ENCODE measurements at places on chromosomes 1 and 21.

DNA sequence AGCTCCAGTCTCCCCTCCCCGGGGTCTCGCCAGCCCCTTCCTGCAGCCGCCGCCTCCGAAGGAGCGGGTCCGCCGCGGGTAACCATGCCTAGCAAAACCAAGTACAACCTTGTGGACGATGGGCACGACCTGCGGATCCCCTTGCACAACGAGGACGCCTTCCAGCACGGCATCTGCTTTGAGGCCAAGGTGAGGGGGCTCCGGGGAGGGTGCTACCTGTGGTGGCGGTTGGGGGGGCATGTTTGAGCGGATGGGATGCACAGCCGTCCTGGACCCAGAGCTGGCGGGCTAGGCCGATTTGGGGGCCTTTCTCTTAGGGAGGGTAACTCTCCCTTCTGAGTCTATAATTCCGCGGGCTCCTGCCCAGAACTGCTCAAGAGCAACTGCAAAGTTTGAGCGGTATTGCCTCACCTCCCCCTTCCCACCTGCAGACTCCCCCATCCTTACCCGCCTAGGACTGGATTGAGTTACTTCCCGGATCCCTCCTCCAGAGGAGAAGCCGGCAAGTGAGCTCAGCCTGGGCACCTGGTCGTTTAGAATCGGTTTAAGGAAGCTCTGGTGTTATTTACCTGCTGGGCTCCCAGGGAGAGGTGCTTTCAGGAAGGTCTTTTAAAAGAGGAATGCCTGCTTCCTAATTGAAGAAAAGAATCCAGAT lies 730 bp downstream of the NOS1AP start:
- DNase-seq: no peak

- DNase-seq: no peak
These were observed 156.0 kb downstream of the PGBD5 start for GRCh38 chr1:230270185-230270558.

DNA sequence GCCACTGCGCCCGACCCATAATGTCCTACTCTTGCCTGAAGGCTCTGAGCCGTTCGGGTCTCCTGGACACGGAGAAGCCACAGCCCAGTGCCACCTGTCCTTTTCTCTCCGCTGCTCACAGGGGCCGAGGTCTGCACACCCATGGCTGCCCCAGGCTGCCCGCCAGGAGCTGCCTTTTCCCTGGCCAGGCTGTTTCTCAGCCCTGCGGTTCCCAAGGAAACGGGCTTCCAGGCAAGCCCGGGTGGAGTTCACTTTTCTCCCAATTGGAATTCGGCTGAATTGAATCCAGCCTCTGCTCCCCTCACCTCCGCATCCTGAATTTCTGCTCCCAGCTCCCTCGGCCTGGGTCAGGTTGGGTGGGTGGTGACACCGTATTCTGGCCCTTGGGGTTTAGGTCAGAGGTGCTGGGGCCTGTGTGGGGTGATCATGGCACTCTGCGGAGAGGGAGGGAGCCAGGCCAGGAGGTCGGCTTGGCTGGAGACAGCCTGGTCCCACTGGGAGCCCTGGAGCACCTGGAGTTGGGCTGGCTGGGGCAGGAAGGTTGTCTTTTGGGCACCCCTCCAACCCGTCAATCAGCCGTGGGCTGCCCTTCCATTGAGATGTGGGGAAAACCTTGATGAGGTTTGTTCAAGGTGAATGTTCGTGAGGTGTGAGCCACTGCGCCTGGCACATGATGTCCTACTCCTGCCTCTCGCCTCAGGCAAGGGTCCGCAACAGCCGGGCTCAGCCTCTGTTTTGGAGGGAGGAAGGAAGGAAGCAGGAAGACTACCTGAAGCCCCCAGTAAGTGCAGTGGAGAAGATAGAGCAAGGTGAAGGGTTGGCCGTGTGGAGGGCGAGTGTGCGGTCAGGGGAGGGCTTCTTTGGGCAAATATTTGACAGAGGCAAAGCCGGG lies 25.1 kb downstream of the RRP1 start:
- DNase-seq: no peak

- no peak for DNase-seq
These were observed 16.4 kb downstream of the PRXL2B start for GRCh38 chr1:2602866-2603520.

DNA sequence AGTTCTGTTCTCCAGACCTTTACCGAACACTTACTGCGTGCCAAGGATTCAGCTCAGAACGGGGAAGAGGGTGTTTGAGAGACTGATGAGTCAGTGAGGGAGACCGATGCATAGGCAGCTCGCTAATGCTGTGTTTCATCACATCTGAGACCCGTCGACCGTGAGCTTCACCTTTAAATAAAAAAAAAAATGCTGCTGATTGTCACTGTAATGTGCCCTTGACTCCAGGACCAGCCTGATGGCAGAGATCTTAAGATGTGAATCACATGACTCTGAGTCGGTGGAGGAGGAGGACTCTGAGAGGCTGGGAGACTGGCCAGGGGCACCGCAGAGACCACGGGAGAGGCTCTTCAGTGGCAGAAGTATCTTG lies 28.8 kb downstream of the SPSB1 start:
- no peak for DNase-seq

DNA sequence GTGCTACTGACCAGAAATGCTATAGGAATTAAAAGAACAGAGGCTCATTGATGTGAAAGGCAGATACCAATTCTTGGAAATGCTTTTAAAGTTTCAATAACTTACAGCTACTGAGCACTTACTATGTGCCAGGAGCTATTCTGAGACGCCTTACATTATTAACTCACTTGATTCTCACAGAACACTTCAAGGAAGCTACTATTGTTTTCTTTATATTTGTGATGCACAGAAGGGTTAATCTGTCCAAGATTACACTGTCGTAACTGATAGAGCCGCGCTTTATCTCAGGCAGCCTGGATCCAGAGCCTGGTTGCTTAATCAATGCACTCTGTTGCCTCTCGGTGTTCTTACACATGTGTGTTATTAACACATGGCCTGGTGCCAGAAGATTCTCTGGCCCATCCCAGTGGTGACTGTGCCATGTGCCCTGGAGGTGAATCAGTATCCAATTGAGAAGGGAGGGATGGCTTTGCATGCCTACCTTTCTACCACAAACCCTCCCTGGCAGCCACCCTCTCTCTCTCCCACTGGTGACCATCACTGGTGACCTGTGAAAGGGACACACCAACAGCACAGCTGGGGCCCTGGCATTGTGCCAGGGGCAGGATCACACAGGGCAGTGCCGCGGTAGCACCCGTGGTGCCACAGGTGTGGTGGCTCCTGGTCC lies 8.8 kb downstream of the FMO1 start:
- DNase-seq: no peak
